ENCODE measurements at places on chromosomes 7 and 10.

DNA sequence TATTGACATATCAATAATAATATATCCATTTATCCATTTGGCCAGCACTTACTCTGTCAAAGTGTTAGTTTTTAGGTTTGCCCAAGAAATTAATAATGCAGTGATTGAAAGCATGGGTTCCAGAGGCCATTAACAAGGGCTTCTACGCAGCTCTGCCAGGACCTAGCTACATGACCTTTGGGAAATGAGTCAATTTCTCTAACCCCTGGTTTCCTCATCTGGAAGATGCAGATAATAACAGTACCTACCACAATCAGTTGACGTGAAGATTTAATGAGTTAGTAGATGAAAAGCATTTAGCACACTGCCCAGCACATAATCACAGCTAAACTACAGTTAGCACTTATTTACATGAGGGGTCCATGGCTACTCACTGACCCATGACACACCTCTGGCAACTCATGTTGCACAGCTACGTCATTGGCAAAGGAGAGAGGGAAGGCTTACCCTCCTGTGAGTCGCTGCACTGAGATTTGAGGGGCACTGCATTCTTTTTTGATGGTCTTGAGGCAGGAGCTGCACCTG lies 263.7 kb downstream of the PLXNA4 start:
- DNase-seq = no peak

DNA sequence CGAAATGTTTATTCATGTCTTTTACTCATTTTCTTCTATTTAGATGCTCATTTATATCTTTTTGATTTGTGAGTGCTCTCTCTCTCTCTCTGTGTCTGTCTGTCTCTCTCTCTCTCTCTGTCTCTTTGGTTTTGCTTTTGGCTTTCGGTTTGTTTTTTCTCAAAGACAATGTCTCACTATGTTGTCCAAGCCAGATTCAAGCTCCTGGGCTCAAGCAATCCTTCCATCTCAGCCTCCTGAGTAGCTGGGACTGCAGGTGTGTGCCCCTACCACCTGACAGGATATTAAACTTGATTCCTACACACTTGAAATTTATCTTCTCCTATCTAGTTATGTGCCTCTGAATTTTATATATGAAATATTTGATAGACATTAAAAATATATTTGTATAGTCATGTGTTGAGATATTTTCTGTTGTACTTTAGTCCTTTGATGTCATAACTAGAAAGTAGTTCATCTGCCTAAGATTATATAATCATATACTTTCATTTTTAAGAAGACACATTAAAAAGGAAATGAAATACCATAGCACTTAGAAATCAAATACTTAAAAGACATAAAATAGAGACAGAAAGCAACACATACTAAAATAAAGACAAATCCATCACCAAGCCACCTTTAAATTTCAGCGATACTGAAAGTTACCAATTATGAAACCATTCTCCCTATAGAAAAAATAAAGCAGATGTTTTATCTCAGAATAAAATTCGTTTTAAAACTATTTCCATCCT lies 68.1 kb upstream of the SFMBT2 start:
- no peak for DNase-seq

DNA sequence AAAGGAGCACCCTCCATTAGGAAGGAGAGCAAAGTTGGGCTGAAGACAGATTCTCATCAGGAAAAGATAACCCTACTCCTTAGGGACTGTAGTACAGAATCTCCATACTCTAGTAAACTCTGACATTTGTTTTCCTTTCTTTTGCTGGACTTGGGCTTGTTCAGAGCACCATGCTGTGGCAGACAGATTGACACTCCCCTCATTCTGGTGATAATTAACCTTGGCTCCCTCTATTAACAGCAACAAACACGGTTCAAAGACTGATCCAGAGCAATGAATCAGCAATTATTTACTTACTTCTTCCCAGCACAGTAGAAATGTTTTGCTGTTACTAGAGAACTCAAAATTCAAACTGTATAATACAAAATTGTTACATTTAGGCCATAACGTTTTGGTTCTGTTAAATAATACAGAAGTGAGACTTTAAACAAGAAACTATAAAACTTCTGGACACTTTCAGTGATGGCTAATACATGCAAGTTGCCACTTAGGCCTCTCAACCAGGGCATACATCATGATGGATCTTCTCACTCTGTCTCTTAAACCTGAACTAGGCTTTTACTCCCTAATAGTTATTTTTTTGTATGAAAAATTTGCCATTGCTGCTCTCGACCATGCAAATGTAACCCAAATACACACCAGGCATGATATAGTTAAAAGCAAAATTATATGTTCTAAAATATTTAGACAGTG lies 639.0 kb downstream of the IPMK start:
- no peak for DNase-seq

DNA sequence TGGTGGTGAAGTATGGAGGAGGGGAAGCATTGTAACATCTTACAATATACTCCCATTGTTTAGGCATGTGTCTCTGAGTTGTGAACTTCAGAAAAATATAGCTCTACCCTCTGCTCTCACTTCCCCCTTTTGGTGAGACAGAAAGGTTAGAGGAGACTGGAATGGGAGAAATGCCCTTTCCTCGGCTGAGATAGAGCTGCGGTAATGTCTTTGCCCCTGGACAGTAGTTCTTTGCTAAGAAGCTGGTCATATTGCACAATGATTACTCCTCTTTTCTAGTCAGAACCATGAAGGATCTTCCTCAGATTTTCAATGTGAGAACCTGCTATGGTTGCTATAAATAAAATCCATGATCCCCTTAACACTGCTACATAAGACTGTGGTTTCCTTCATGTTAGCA lies 171.0 kb downstream of the SEM1 start:
- no peak for DNase-seq

DNA sequence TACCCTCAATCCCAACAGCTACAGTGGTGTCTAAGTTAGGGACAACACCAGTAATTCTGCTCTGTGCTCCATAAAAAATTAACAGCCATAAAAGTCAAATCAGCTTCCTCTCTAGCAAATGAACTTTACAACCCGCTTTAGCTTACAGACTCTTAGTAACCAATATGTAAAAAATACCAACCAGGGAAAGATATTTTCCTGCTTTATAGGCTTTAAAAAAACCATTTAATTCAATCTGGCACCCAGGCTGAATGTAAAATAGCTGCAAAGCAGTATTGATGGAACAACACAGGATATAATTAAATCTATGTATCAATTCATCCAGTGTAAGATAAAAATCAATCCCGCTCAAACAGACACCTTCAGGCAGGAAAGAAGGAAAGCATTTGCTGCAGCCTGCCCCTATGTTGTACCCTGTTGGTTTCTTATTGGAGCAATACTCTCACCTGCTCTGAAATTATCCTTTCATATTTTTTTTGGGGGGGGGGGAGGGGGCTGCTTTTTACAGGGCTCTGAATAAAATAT lies 98.6 kb downstream of the NXPH1 start:
- no peak for DNase-seq

DNA sequence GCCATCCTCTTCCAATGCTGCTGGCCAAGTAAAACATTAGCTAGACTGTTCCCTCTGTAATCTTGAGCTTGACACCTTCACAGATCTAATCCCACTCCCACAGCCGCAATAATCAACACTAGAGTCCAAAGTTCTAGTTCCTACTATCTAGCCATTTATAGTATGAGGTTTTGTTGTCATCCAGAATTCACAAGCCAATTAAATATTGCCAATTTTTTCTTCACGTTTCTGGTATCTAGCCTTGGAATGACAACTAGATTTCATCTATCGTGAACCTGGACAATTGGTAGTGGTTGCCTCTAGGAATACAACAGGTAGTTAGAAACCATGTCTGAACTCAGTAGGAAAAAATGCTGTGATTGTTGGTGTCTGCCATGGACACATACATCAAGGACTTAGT lies 10.4 kb downstream of the WASL start:
- DNase-seq = no peak

DNA sequence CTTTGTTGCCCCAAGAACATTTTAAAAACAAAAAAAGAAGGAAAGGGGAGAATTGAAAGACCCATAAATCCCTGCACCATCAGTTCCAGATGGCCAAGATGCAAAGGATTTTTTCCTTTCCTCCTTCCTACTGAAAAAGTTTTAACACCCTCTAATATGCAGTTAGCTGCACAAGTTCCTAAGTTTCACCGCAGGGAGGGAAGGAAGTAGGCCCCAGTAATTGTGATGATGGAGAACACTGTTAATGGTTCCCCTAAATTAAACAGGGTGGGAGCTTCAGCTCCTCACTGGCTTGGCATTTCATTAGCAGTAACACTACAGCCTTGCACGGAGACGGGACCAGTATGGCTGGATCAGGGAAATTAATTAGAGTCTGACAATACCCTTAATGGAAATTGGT lies 63.7 kb upstream of the PPIF start:
- no peak for DNase-seq

GRCh38 chr10:33257439-33258080 lies 76.9 kb downstream of the NRP1 start:
- no peak for DNase-seq

DNA sequence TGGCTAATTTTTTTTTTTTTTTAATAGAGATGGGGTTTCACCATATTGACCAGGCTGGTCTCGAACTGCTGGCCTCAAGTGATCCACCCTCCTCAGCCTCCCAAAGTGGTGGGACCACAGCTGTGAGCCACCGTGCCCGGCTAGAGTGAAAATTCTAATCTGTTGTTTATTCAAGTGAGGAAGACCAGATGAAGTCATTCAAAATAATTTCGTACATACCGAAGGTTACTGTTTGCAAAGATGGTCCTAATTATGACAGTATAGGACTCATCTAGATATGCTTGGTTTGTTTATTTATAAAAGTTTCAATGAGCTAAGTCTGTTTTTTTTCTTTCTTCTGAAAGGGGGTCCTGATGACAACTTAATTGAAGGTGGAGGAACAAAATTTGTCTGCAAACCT lies 376.8 kb downstream of the EXOC4 start:
- peak; percentile 73 for DNase-seq

DNA sequence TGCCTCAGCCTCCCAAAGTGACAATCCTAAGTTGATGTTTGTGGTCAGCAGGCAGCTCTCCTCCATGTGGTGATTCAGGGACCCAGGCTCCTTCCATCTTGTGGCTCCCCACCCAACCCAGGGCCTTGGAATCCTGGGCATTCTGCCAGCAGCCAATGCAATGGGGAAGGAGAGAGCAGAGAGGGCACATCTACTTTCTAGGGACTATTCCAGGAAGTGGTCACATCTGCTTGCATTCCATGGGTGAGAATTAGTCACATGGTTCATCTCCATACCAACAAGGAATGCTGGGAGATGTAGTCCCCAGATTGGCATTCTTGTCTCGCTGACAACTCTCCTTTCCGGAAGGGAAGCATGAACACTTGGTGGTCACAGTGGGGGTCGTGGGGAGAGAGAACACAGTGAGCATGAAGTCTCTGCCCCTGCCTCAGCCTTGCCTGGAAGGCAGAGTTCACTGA lies 9.9 kb upstream of the SRRM3 start:
- DNase-seq = no peak

- no peak for DNase-seq
Observed at GRCh38 chr7:110764852-110765251, 326.1 kb upstream of the LRRN3 start.

DNA sequence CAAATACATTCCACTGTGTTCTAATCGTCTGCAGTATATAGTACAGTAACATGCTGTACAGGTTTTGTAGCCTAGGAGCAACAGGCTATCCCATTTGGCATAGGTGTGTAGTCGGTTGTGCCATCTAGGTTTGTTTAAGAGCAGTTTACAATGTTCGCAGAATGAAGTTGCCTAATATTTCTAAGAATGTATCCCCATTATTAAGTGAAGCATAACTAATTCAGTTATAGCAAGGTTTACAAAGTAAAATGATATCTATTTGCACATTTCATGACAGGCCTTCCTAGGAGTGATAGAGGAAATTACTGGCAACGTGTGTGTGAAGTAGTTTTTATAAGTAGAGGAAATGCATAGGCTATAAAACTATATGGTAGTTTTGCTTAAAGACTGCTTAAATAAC lies 4.0 kb downstream of the CREM start:
- DNase-seq = no peak

GRCh38 chr7:67553378-67553777 lies 556.7 kb downstream of the TYW1 start:
- DNase-seq = no peak

DNA sequence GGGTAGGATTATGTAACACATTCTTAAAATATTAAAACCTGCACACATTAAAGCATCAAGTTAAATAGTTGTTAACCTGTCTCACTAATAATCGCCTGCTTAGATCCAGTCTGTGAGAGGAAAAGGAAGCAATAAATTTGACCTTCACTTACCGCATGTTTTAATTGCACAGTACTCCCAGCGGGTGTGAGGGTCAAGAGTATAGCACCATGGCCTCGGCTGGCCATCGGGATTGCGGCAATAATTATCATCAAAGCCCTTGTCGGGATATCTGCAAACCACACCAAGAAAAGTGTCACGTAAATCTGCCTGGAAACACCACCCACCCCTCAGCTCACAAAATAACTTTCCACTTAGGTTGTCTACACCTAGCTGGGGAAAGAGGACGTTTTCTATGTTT lies 26.6 kb downstream of the HGF start:
- DNase-seq = no peak

GRCh38 chr7:151689196-151689971 lies 169.7 kb upstream of the RHEB start:
- DNase-seq = no peak

- no peak for DNase-seq
Observed at GRCh38 chr10:13631594-13631993, 44.8 kb downstream of the PRPF18 start.

DNA sequence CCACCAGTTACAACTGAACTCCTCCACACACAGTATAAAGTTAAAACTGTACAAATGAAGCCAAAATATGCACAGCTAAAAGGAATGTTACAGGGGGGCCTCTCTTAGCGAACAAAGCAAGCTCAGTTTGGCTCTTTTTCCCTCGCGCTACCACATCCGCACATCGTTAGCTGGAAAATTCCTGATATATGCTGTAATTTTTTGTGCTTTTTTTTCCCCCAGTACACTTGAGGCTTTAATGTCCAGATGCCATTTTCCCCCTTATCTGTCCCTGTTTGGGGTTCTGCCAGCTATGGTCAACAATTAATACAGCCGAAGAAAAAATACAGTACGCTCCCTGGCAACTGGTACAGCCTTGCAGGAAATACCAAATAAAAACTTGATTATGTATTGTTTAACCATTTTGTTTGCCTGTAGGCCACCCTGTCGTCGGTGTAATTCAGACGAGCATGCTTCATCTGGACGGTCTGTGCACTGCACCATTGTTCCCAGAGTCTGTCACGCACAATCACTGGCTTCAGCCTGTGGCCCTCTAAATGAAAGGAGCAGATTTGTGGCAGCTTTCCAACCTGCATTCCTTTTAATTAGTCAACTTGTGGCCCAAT lies 108.1 kb upstream of the FAM133B start:
- DNase-seq = peak; percentile 91

DNA sequence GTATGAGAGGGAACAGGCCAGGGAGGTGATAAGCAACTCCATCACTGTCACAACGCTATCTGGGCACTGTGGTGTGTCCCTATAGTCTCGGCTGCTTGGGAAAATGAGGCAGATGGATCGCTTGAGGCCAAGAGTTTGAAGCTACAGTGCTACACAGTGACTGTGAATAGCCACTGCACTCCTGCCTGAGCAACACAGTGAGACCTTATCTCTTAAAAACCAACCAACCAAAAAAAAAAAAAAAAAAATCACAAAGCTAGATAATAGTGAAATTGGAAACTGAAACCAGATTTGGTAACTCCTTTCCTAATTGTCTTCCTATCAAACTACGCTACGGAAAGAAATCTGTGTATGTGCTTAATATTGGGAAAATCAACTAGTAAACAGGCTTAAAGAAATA lies 14.1 kb downstream of the MICU1 start:
- DNase-seq = no peak

- no peak for DNase-seq
Observed at GRCh38 chr7:36599645-36600313, 124.5 kb downstream of the AOAH start.

All from fibroblast of skin of left quadriceps (primary cell).